RPMI8226 (cell line): ENCODE measurements at places on chromosomes 5 and 9.
A peak's percentile ranks its signal among the peaks of the same experiment; 100 is the strongest.

DNA sequence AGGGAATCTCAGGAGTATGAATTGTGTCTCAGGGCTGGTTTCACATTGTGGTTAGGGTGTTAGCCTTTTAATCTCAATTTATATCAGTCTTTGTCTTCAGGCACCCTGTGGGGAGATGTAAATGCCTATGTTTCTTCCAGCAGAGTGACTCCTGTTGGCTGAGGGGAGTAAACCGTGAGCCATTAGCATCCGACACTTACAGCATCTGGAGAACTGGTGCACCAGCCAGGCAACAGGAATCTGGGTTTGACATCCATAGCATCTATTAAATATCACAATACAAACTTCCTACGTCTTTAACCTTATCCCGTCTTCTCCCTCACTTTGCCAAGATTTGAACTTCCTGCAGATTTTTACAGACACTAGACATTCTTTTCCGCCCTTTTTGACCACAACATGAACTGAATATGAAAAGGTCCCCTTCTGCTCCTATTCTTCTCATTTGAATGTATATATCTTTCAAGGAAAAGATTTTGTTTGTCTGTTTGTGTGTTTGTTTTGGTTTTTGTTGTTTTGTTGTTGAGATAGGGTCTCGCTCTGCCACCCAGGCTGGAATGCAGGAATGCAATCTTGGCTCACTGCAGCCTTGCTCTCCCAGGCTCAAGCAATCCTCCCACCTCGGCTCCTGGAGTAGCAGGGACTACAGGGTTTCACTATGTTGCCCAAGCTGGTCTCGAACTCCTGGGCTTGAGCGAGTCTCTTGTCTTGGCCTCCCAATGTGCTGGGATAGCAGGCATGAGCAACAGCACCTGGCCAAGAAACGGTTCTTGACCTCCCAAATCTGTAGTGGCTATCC, 626.2 kb downstream of the TLR4 start:
- DNase-seq: no peak

DNA sequence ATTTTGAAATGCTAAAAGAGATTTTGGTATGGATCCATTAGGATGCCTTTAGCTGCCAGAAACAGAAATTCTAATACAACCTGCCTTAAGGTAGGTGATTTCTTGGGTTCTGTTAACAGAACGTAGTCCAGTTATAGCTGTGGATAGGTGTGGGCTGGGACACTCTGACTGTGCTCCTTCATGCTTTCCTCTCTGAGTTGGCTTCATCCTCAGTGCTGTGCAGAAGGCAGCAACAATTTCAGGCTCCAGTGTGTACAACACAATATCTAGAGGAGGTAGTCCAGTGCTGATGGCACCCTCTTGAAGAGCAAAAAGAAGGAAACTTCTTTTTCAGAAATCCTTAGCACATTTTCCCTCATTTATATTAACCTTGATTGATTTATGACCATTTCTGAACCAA, 34.4 kb downstream of the NNT start:
- DNase-seq: no peak

- no peak for DNase-seq
Observed at GRCh38 chr5:6096101-6096500, 282.2 kb downstream of the MED10 start.

DNA sequence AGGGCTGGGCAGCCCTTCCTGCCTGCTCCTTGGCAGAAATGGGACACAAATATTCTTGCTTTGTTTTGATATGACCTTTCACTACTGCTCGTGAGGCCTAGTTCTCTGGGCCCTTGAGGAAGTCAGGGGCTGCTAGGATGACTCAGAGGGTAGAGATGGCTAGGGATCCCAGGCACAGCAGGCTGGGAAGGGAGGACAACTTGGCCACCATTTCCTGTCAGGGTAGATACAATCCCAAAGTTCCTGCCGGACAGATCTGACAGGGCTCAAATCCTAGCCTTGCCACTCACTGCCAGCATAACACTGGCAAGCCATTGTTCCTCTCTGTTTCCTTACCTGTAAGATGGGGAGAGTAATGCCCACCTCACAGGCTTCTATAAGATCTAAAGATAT, 31.7 kb upstream of the MEIKIN start:
- no peak for DNase-seq

DNA sequence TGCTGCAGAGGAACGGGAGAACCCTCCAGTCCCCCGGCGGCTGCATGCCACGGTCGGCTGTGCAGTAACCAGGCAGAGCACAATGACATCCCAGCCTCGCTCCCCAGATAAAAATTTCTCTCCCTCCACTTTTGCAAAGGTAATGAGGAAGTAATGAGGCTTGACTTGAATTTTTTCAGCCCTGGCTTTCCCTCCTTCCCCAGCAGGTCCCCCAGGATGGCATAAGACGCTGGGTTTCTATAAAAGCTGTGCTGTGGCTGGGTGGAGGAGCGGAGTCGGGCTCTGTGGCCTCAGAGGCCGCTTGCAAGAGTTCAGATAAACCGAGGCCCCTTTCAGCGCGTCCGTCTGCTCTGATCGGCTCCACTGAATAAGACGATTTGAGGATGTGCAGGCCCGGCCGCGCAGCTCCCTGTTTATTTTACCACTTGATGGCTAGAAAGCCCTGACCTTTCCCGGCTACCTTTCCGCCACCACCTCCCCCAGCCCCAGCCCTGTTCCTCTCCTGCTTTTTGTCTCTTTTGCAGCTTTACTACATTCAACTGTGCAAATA, 351.9 kb upstream of the IRX2 start:
- DNase-seq: no peak

DNA sequence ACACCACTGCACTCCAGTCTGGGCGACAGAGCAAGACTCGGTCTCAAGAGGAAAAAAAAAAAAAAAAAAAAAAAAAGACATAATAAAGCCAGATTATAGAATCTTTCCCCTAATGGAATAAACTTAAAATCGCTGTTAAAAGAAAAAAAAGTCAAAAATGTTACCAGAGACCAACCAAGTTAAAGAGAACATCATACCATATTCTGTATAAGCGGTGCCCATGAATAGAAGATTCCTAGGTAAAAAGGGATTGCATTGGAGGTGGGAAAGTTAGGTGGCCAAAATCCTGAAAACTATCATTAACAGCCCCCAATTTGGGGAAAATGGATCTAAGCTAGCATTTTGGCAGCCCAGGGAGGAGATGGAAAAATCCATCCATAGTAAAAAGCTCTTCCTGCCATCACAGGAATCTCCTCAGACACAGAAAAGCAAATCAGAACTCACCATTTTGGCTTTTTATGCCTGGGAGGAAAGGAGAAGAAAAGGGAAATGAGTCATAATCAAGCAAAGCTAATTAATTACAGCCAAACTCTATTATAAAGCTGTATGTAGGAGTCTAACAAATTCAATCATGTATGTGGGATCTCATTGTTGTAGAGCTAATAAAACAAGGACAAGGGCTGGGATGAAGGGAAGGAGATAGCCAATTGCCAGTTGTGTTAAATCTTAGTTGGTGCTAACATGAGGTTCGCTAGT, 363.8 kb downstream of the ARL15 start:
- DNase-seq: no peak

GRCh38 chr9:80648336-80648735, 1041.0 kb downstream of the TLE1 start:
- no peak for DNase-seq

DNA sequence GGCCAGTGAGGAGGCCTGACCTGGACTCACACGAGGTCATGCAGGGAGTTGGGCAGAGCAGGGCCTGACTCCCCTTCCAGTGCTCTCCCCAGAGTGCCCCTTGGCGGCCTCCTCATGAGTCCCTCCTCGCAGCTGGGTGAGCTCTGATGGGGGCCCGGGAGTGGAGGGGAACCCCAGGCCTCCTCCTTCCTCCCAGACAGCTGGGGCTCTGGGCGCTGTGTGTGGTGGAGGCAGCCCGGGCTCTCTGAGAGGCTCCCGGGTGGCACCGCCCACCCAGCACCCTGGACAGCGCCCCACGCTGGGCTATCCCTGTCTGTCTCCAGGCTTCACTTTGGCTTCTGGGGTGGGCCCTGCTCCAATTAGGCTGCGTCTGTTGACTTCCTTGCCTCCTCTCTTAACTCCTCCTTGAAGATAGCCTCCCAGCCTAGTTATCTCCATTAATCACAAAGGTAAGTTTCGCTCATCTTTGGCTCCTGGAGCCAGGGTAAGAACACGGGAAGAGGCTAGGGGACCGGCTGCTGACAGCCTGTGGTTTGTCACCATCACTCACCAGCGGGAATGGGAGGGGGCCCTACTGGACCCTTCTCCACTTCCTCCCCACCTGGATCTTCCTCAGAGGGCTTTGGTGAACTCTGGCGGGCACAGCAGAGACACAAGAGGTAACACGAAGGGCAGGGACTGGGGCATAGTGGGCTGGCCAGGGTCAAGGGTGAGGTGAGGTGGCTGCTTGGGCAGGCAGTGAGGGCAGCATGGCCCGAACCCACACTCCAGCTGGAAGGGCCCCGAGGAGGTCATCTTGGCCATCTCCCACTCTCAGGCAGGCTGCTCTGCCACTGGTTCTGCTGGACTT, 13.1 kb downstream of the PSD2 start:
- peak; percentile 56 for DNase-seq

DNA sequence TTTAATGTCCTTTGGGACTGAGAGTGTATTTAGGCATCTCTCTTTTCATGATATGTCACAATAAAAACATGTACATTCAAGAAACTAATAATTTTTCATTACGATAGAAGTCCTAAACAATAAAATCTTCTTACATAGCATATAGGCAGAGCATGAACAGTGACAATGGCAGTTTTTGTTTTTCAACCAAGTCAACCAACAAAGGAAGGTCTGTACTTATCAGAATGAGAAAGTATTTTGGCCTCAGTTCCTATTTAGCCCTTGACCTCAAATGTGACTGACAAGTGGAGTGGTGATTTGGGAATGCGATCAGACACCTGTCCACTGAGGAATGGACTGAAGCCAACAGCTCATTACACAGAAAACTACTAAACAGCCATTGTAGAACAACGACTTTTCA, 219.5 kb downstream of the TMEM161B start:
- DNase-seq: no peak
